Cerebellar nuclear complex (tissue), 1 donor: ENCODE measurements at places on chromosomes 11 and 22.

GRCh38 chr11:1351278-1351937, 38.3 kb upstream of the BRSK2 start:
- DNase-seq = no peak

DNA sequence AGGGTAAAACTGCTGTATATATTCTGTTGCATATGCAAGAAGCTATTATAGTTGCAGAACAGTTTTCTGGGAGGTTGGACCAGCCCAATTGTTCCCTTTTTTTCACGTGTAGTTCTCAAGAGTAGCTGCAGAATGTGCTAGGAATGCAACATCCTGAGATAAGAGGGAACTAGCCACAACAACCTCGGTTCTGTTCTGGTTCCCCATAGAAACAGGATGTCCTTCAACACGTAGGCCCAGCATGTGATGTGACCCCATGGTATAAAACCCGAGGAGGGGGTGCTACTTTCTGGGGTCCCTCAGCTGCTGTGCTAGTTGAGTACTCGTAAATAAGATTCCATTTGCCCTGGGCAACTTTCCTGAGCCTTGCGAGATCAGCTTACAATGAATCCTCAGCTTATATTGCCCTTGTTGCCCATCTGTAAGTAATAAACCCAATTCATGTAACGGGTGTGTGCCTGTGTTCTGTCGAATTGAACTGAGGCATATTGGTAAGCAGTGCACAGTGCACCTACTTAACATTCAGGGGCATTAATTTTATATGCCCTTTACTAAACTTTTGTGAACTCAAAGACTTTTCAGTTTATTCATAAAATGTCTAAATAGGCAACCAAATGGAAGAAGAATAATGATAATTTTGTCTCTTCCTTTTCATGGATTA, 23.0 kb upstream of the TRAF6 start:
- no peak for DNase-seq

DNA sequence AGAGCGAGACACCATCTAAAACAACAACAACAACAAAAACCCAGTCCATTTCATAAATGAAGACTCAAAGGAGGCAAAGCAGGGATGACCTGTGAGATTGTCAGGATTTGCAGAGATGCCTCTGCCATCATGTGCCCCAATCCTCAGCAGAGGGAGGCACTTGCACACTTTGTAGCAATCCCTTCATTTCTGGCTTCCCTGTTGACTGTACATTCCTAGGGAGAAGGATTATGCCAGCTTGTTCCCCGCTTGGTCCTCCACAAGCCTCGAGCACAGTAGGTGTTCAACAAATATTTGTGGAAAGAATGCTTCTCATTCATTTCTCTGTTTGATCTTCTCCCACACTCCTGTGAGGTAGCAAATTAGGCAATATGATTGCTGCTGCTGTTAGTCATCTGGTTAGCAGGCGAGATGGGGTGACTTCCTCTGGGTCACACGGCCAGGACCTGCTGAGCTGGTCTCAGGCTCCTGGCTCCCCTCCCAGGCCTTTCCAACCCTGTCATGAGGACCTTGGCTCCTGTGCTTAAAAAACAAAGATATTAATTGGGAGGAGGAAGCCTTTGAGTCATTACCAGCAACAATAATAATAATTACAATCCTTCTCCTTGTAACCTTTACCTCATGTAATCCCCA, 34.1 kb downstream of the LIF start:
- no peak for DNase-seq

GRCh38 chr11:34134765-34135164, 29.3 kb downstream of the NAT10 start:
- DNase-seq = no peak

DNA sequence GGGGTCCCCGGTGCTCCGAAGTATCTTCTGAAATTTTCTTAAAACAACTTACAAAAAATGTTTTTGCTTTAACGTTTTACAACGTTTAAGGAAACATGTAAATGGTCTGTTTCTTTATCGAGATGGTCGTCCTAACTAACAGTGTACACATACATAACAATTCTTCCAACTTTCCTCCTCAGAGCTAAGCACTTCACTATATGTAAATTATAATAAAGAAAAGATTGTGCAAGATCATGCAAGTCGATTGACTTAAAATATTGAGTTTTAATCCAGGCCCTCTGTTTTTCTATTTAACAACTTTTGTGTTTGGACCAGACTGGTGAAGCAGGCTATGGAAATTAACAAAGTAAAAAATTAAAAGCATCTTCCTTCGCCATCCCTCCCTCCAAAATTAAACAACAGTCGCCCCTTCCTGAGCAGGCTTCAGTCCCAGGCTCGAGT, 4.9 kb downstream of the ALX4 start:
- DNase-seq = no peak
